Activated naive CD8-positive, alpha-beta T cell treated with anti-CD3 and anti-CD28 coated beads for 36 hours (primary cell): ENCODE measurements at places on chromosomes 1 and 21. TPM values are rescaled to one million over a fixed set of nuclear protein-coding genes. Genes with fewer than 3 reads are reported as not detected.

DNA sequence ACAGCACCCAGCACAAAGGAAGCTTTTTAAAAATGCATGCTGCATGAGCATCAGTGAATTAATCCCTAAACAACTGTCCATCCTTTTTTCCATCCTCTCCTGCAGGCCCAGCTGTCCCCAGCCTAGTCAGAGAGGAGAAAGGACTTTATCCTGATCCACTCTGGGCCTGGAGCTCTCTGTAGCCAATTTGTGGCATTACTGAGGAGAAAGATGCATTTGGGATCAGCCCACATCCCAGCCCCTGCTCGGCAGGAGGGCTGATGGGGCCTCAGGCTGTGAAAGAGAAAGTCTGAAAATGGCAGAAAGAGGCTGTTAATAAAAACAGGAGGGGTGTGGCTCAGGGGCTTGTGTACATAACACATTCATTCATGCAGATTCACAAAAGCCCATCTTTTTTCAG lies 37.5 kb upstream of the ATP2B4 start:
- no peak for DNase-seq

- DNase-seq, result no peak
These were observed 40.5 kb upstream of the AKT3 start for GRCh38 chr1:243890576-243890975.

DNA sequence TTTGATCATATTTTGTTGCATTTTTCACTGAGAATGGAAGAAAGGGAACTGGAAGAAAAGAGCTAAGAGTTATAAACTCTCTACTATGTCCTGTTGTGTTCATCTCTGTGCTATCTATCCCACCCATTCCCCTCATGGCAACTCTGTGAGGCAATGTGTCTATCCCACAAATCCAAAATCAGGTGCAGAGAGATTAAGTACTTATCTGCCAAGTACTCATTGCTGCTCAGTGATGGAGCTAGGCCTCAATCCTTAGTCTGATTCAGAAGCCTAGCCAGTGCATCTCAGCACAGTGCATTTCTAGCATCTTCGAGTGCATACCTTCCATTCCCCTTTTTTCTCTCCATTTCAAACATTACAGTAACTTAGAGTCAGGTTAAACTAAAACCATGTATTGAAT lies 270.6 kb downstream of the TPR start:
- no peak for DNase-seq

DNA sequence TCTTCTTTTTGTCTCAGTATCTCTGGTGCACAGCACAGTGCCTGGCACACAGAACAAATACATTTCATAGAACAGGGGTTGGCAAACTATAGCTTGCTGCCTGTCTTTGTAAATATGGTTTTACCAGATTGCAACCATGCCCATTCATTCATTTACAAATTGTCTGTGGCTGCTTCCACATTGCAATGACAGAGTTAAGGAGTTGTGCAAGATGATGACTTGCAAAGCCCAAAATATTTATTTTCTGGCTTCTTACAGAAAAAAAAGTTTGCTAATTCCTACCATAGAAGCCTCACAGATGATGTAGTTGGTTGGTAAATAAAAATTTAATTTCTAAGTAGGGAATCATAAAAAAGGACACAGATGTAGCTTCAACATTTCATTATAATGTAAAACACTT lies 11.2 kb upstream of the HMGB4 start:
- no peak for DNase-seq

- DNase-seq, result no peak
These were observed 45.9 kb upstream of the CRB1 start for GRCh38 chr1:197222025-197222685.

GRCh38 chr1:246306415-246307037 lies 200.6 kb downstream of the SMYD3 start:
- no peak for DNase-seq

GRCh38 chr1:17881761-17882160 lies 126.6 kb downstream of the ACTL8 start:
- no peak for DNase-seq

DNA sequence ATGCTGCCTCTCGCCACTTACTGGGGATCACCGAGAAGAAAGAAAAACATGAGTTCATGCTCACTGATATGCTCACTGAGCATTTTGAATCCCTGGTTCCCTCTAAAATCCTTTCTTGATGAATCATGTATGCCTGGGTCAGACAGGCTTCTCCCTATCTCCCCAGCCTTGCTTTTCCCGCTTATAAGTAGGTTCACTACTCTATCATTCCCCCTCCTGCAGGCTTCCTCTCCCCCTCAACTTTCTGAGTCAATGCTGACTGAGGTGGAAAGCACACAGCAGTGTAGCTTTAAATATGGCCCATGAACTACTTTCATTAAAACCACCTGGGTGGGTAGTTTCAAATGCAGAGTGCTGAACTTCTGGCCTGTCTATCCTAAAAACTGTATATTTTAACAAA lies 41.7 kb downstream of the FMO4 start:
- DNase-seq, result no peak

Gene PFKFB2
- 5.2 TPM for total RNA-seq

Gene PLEKHG5
- total RNA-seq, result 2.2 TPM

Gene CR1L
- total RNA-seq, result not detected
